ENCODE measurements at places on chromosomes 2 and 18.

DNA sequence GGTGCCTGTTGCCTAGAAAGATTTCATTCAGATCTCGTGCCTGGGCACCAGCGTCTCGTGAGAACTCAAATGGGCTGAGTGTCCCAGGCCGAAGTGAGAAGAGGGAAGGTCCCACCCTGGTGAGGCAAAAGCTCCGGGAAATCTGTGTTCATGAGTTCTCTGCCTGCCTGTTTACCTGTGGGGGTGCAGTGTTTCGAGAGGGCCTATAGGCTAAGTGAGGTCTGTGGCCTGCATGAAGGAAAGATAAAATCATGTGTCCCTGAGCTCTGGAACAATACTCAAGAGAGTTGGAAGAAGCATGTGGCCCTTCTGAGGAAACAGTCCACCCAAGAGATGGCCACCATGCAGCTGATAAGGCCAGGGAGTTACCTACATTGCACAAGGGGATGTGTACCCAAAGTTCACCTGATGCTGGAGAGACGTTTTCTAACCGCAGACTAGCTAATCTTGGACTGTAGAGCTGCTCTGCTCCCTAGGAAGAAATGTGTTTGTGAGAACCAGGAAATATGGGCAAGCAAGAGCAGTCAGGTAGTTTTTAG, 63.5 kb upstream of the ST3GAL5 start:
- DNase-seq: peak; percentile 18

DNA sequence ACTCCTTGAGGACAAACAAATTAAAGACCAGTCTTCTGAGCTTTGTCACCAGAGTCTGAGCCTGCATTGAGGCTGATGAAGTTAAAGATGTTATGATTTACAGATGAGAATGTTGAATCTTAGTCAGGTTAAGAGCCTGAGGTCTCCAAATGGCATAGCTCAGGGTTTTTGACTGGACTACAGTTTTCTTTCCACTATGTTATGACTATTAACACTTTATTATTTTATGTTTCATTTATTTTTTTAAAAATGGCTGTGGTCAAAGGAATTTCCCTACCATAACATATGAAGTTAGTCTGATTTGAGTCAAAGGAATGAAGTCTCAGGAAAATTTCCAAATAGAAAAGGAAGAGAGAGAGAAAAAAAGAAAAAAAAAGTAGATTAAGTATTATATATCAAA, 39.7 kb upstream of the CWC22 start:
- no peak for DNase-seq

- peak; percentile 61 for DNase-seq
Observed at GRCh38 chr2:241637795-241638660, 535 bp downstream of the ATG4B start.

GRCh38 chr18:3594760-3595368, 144.9 kb downstream of the TGIF1 start:
- DNase-seq: peak; percentile 90

- DNase-seq: peak; percentile 75
Observed at GRCh38 chr2:102449370-102449974, 23.6 kb upstream of the SLC9A4 start.

DNA sequence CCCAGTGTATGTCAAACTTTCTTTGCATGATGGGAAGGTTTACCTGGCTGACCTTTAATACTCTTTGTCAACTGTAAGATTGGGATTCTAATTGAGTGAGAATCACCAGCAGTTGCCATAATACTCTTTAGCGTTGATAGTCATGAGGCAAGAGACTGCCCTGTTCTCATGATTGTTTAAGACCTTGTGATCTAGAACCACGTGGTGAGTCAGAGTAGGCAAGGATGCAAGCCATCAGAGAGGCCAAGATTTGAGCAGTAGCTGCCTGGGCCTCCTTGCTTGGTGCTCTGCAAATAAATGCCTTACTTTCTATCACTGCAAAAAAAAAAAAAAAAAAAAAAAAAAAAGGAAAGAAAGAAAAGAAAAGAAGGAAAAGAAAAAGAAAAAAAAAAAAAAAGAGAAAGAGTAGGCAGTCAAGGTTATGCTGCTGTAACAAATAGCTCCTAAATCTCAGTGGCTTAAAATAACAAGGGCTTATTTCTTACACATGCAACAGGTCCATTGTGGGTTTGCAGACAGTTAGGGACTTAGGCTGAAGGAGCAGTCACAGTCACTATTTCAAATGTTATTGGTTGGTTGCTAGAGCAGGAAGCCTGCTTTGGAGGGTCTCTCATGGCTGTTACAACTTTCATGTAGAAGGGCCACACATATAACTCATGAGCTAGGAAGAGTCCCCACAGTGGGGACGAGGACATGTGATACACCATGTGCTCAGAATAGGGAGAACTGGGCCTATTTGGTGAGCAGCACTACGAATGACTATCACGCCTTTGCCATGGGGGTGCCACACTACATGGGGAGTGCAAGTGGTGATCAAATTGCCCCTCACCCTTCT, 21.7 kb downstream of the IL1R2 start:
- DNase-seq: no peak

DNA sequence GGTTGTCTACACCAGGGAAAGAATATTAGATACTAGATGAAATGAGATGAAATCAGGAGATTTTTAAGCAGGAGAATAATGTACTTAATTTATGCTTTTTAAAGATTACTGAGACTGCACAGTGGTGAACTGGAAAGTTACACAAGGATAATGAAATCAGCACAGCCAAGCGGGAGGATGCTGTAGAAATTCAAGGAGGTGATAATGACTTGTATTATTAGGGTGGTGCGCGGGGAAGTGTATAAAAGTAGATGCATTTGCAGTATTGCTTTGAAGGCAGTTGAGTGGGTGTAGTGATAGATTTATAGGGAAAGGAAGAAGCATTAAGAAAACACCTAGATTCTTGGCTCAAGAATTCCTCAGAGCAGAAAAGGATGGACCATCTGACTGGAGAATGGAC, 359.5 kb upstream of the SPHKAP start:
- no peak for DNase-seq

DNA sequence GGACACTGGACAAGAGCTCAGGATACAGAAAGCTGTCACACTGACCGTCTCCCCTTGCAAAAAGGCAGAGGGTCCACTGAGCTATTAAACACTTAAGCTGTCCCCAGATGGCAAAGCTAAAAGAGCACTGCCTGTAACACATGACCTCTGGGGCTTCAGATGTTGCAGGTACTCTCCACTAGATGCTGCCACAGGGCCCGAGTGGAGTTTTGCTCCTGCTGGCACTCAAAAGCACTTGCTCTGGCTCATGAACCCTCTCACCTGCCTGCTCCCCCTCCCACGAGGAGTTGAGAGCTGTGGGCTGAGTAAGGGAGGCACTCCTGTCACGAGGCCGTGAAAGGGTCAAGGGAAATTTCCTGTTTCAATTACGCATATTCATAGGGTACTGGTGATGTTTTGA, 227.9 kb downstream of the PRKCE start:
- no peak for DNase-seq

- no peak for DNase-seq
Observed at GRCh38 chr2:129777762-129778583, 201.5 kb upstream of the RAB6C start.

- DNase-seq: no peak
Observed at GRCh38 chr2:209663139-209663538, 108.5 kb upstream of the UNC80 start.

- no peak for DNase-seq
Observed at GRCh38 chr18:60861575-60861974, 471.7 kb upstream of the CDH20 start.

DNA sequence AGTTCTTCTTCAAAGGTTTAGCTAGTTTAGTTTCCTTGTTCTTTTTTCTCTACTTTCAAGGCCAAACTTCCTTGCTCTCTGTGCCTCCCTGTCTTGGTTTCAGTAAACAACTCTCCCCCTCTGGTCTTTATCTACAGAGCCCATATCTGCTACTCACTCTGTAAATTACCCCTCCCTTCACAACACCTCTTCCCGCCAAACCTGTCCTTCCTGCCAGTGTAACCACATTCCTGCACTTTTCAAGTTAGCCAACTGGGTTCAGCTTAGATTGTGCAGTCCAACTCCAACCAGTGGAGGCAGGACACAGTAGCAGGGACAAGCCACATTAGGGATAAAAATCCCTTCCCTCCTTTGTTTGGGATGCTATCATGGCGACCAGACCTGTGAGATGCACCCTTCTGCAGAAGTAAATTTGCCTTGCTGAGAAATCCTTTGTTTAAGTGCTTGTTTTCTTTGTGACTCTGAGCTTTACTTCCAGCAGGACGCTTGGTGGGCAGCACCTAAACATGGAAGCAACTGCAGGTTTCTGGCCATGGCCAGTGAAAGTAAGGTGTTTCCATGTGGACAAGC, 706.0 kb downstream of the KCNJ3 start:
- DNase-seq: no peak

DNA sequence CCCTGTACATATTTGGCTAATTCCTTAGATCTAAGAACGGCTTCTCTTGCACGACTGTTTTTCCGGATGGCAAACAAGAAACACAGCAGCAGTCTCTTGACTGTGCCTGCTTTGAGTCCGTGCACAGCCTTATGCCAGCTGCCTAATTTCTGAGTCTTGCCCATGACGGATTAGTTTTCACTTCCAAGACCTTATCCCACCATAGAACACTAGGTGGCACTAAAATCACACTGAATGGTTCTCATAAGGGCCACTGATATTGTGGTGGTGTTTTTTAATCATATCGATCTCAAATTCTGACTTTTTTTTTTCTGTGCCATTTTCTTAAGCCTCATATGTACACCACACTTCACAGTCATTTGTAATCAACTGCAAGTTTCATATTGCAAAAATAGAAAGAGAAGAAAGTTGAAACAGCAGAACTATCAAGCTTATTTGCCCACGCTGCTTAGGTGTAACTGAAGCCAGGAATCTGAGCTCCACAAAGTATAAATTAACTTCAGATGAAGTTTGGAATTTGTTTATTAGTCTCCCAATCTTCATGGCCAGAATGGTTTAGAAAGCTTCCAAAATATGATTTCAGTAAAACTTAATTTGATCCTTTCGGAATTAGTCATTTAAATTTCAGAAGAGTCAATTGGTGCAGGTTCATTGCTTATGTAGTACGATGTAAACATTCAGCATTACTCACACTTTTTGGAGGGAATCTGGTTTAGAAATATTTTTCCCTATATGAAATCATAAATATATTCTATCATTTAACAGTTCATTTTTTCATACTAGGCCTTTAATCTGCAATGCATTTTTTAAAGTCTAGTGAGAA, 45.5 kb upstream of the SCN7A start:
- DNase-seq: peak; percentile 83

DNA sequence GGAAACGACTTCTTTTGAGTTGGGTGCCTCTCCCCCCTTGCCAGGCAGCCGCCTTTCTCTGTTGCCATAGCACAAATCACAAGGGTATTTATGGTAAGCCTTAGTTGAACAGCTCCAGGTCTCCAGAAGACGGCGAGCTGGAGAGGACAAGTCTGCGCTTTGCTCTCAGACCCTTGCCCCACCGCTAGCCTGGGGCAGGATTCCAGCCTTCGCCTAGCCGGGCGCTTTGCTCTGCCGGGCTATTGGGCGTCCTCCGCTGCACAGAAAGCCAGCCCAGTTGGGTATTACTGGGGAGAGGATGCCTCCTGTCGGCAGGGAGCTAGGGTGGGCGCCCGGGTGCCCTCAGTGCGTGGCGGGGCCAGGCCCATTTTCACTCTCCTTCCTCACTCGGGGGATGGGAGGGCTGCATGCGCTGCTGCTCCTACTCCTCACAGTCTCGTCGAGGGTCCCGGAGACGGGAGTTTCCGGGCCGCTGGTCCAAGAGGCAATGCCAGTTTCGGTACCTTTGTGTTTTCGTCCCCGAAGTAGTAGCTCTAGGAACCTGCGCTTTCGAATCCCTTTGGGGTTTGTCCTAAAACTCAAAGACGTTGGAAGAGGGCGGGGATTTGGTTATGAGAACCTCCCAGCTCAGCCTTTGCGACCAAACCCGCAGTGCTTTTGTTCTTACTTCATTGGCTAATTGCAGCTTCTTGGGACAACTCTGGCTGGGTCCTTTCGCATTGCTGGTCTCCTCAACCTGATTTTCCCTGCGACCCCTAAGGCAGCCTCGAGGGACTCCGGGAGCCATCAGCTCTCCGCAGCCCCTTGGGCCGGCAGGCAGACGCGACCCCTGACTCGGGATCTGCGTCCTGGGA, 3.6 kb upstream of the DLX2 start:
- DNase-seq: peak; percentile 81

DNA sequence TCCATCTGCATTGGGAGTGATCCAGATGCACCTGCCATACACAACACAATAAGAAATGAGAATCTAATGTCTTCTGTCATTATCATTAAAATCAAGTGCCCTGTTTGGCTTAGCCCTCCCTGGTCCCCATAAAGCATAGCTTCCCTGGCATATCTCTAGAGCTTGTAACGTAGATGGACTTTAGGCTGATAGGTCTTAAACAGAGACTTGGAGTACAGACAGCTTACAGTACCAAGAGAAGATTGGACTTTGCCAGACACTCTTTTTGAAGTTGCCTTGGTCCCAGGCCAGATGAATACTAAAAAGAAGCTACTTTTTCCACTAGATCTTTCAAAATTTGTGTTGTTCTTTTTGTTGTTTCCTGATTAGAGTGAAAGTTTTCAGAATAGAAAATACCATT, 86.3 kb upstream of the UNC80 start:
- no peak for DNase-seq

DNA sequence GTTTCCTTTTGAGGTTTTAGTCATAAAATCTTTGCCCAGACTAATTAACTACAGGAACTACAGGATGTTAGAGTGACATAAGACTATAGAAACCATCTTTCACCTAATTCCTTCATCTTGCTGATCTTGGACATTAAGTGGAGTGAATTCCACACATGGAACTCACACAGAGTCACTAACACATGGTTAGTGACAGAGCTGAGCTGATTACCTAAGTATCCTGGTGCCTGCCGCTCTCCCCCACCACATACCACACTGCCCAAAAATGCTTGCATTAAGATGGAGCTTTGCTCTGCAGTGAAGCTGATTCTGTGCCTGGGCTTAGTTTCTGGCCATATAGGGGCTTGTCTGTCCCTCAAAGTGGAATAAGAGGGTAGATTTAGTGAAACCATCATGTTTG, 332.9 kb upstream of the NT5C1B start:
- DNase-seq: no peak

DNA sequence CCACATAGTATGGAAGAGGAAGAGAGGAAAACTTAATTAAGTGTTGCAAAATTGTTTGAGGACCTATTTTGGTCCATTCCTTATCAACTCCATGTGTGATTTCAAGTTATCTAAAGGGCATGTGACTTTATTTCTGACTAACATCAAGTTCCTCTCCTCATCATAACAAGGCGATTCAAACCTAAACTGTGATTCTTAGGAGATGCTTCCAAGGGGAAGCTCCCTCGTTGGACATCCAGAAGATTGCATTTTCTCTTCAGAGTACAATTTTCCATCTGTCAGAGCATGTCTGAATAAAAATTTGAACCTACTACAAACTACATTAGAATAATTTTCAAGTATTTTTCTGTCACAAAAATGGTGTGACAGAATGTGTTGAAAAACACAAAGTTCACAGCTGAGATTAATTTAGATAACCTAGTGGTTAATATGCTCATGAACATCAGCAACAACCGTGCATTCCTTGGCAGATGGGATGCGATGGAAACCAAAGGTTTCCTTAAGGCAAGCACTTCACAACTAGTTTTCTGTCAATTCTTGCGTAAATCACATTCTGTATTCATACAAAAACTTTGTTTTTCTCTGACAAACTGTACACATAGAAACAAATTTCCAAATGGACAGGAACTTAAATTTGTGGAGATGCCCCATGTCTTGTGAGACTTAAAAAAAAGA, 4.2 kb downstream of the SFT2D3 start:
- no peak for DNase-seq

Measured in hematopoietic multipotent progenitor cell treated with erythropoietin and hydrocortisone succinate and interleukin-3 and kit ligand, for 4 days (in vitro differentiated cells).